ENCODE measurements at places on chromosomes 12 and 14.

- no peak for DNase-seq
Observed at GRCh38 chr14:75630695-75631452, 29.8 kb downstream of the ERG28 start.

- DNase-seq = no peak
Observed at GRCh38 chr14:61247935-61248334, 33.2 kb downstream of the TMEM30B start.

DNA sequence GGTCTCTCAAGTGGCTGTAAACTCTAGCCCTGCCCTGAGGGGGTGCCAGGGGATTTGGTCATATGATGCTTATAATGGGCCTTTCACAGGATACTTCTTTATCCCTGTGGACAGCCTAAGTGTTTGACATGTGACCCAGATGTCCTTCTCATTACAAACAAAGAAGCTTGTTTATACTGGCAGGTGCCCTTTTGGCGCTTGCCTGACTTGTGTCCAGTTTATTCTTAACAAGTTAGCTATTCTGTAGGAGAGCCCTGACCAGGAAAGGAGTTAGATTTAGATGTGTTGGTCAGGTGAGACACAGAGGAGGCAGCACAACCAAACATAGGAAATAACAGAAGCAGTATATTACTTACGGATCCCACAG is 51.9 kb downstream of the CCDC91 start:
- no peak for DNase-seq

- DNase-seq = no peak
Observed at GRCh38 chr12:106176560-106176959, 37.8 kb upstream of the NUAK1 start.

DNA sequence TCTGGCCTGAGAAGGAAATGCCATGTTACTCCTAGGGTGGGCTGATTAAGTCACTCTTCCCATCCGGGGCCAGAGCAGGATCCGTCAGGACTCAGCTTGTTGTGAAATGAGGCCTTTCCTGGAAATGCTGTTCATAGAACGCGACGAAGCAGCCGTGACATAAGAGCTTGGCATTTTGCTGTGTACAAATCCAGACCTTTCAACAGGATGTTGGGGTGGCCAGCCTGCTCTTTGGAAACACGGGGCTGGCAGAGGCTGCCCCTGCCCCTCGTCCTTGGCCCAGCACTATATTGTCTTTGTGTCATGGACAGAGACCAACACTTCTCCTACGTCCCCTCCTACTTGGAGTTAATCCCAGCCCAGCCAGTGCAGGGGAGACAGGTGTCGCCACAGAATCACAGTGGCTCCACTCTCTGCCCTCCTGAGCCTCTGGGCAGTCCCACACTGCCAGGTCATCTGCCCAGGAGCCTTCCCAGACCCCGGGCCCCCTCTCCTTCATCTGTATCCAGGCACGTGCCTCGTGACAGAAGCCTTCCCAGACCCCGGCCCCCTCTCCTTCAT is 18.6 kb upstream of the EIF5 start:
- no peak for DNase-seq

DNA sequence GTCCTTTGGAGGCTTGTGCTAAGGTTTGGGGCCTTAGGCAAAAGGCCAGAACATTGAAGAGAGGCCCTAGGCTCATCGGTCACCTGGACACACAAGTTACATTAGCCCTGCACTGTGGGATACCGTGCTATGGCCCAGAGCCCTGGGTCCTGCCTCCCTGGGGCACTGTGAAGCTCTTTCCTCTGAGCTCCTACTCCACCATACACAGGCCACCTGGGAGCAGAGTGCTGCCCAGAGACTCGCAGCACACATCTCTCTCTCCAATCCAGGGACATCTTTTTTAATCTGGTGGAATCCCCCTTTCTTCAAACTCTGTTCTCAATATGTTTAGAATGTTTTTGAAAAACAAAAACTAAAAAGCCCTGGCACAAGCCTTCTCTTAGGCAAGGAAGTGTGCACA is 314.2 kb upstream of the RGS6 start:
- DNase-seq = no peak

DNA sequence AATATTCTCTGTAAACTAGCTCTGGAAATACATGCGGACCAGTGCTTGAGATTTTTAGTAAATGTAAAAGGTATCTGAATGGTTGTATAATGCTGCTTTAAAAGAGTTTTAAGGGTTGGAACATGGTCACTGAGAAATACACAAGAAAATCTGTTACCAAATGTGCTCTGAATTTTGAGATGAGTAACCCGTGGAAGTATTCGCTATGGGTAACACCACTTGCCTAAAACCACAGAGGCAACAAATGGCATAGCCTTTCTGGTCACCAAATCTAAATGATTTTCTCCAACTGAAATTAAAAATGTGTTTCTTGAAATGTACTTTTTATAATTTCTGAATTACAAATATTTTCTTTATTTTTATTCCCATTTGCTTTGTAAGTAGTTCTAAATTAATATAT is 745.7 kb downstream of the DIO2 start:
- DNase-seq = no peak

DNA sequence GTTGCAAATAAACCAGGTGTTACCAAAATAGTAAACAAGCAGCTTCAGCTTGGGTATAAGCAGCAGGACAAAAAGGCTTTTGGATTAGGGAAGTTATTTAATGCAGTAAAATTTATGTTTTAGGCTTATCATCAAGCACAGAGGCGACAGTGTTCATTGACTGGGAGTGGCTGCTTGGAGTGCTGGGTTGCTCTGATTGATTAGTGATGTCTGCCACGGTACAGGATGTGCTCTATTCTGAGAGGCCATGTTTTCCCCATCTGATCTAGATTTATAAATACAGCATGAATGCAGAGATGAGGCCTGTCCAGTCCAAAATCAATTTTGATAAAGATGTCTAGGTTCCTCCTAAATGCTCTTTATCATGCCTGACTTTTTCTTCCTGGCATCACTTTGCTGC is 83.5 kb downstream of the MAP1LC3B2 start:
- DNase-seq = no peak

DNA sequence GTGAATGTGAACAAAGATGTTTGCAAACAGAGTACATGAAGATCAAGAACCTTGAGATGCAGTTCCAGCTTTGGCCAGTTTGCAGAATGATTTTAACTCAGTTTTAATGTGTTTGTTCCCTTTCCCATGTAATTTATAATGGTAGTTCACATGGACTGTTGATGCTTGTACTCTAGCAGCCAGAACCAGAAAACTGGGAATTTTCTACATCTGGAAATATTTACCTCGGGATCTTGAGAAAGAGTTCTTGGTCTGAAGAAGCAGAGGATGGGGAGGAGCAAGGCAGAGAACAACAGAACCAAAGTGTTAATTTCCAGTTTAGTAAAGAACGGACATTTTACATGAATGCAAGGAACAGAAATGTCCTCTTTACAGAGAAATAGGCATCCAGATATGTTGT is 37.0 kb upstream of the PMCH start:
- no peak for DNase-seq

- no peak for DNase-seq
Observed at GRCh38 chr12:54734196-54734950, 86.2 kb upstream of the DCD start.

GRCh38 chr12:49294086-49294803 is 702 bp upstream of the PRPH start:
- DNase-seq = no peak

GRCh38 chr14:65414961-65415589 is 2.5 kb downstream of the FUT8 start:
- DNase-seq = no peak

GRCh38 chr12:105741786-105742566 is 396.8 kb downstream of the NUAK1 start:
- DNase-seq = no peak

- no peak for DNase-seq
Observed at GRCh38 chr12:120126635-120127005, 10.1 kb upstream of the RAB35 start.

DNA sequence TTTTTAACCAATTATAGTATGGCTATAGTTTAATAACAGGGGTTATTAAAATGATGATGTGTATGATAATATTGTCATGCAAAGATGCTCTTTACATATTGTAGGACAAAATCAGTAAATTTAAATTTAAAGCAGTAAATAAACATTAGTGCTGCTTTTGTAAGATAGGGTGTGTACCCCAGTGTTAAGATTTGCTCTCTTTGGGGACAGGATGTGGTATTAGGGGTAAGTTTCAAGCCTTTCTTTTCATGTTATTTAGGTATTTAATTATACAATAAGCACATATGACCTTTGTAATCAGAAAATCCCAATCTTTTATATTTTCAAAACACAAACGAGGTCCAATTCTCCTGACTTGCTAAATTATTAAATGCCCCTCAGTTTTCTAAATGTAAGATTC is 39.7 kb upstream of the RPH3A start:
- no peak for DNase-seq

DNA sequence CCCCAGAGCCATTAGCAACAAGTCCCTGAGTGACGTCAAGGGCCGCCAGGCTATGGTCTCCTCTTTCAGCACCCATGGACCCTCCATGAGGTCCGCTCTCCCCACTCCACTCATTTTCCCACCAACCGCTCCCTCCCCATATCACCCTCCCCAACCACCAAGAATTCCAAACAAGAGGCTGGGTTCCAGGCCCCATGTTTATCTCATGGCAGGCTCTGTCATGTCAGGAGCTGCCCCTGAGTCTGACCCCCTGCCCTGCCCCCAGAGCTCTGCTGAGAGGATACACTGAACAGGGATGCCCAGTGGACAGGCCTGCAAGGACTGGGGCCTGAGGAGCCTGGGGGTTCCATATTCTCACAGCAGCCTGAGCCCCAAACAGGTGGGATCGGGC is 21.6 kb upstream of the SMUG1 start:
- no peak for DNase-seq

- peak; percentile 63 for DNase-seq
Observed at GRCh38 chr14:32202491-32202997, 525 bp downstream of the RNU6-8 start.

GRCh38 chr14:54220071-54220703 is 176.6 kb upstream of the CDKN3 start:
- DNase-seq = no peak

- DNase-seq = no peak
Observed at GRCh38 chr14:71448431-71449315, 483.6 kb upstream of the RGS6 start.

- DNase-seq = no peak
Observed at GRCh38 chr14:101507836-101508150, 53.5 kb upstream of the DIO3 start.

DNA sequence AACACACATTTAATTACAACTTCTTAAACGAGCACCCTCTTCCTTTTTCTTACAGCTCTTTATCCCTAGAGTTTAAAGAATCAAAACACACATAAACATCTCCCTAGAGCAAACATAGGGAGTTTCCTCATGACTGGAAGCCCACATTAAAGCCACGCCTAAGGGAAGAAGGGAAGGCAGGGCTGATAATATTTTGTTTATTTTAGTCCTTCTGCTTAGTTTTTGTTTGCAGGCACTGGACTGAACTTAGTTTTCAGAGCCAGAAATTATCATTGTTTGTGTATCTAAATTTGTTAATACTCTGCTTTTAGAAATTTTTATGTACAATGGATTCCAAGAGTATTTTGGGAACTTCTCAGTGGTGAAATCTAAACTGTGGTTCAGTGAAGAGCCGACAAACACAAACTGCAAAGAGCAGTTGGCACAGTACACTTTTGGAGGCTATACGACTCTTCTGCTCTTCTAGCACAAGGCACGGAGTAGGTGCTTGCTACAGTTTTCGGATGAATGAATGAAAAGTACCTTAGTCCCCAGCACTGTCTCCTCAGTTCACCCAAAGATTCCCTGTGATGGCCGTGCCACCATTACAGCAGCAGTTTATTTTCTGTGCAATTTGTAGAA is 17.6 kb upstream of the AMIGO2 start:
- DNase-seq = no peak

GRCh38 chr14:61690039-61690438 is 5.3 kb upstream of the HIF1A start:
- DNase-seq = no peak

DNA sequence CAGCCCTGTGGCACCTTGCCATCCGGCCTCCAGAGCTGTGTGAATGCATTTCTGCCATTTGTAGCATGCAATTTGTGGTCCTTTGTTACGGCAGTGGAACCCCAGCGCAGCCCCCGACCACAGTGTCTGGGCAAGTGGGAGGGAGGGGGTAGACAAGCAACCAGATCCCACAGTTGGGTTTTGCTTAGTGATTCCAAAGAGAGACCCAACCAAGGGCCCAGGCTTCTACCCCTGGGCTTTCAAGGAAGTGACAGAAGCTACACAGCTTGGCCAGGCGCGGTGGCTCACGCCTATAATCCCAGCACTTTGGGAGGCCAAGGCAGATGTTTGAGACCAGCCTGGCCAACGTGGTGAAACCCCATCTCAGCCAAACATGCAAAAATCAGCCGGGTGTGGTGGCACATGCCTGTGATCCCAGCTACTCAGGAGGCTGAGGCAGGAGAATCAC is 17.8 kb downstream of the ZBTB42 start:
- DNase-seq = no peak

GRCh38 chr12:57381693-57382220 is 49.1 kb downstream of the R3HDM2 start:
- no peak for DNase-seq

- no peak for DNase-seq
Observed at GRCh38 chr14:102544747-102545460, 35.3 kb upstream of the ANKRD9 start.

- DNase-seq = no peak
Observed at GRCh38 chr12:118842866-118843265, 138.5 kb upstream of the SRRM4 start.

DNA sequence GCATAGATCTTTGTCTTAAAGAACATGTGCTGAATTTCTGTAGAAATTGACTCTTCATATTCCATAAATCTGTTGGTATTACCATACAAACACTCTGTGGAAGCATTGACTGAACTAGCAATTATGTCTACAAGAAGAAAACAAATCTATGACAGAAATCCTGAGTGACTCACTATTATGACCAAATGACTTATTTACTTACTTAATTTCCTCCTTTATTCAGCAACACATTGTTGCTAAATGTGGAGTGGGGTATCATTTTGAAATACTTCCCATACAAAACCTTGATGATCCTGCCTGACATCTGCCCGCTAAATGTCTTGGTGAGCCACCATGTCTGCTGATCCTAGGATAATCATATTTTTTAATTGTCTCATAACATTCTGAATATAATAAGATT is 99.1 kb upstream of the SLCO1C1 start:
- DNase-seq = no peak

- DNase-seq = no peak
Observed at GRCh38 chr14:69694730-69695281, 72.1 kb upstream of the SRSF5 start.

- DNase-seq = no peak
Observed at GRCh38 chr12:104724992-104725585, 233.0 kb downstream of the SLC41A2 start.

- no peak for DNase-seq
Observed at GRCh38 chr12:127383281-127383680, 883.7 kb upstream of the TMEM132C start.

GRCh38 chr14:34231626-34232025 is 230.4 kb downstream of the SPTSSA start:
- no peak for DNase-seq

DNA sequence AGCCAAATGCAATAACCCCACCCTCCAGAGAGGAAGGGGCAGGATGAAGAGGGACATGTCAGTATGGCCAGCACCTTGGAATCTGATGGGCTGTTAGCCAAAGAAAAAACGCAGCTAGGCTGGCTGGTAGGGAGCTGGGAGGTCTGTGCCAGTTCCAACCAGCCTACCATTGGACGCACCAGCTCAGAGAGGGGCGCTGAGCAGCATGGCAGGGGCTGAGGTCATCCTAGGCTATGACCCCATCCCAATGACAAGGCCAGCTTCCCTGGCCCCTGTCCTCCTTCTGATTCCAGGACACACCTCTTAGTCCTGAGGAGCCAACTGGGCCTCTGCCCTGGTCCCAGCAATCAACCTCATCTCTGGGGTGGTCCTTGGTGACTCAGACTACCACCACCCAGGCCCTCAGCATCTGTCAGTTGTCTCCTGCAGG is 12.2 kb downstream of the ACTN1 start:
- DNase-seq = no peak

All from right renal cortex interstitium (tissue), 3 donors.